Sigmoid colon (tissue), 7 donors: ENCODE measurements at places on chromosomes 7 and 10. TPM values are rescaled to one million over a fixed set of nuclear protein-coding genes. Genes with fewer than 3 reads are reported as not detected.

Gene C10orf53
- total RNA-seq: not detected

Gene ABCB4
- 1.1 TPM for total RNA-seq

Gene EPO
- total RNA-seq: not detected

Gene SNX10
- total RNA-seq: 4.5 TPM

Gene NUDT1
- 26.8 TPM for total RNA-seq

Gene KNDC1
- 0.16 TPM for total RNA-seq

Gene MMD2
- not detected for total RNA-seq

Gene CPA2
- not detected for total RNA-seq

Gene HECW1
- 1.1 TPM for total RNA-seq

Gene TYW1B
- 3.3 TPM for total RNA-seq

DNA sequence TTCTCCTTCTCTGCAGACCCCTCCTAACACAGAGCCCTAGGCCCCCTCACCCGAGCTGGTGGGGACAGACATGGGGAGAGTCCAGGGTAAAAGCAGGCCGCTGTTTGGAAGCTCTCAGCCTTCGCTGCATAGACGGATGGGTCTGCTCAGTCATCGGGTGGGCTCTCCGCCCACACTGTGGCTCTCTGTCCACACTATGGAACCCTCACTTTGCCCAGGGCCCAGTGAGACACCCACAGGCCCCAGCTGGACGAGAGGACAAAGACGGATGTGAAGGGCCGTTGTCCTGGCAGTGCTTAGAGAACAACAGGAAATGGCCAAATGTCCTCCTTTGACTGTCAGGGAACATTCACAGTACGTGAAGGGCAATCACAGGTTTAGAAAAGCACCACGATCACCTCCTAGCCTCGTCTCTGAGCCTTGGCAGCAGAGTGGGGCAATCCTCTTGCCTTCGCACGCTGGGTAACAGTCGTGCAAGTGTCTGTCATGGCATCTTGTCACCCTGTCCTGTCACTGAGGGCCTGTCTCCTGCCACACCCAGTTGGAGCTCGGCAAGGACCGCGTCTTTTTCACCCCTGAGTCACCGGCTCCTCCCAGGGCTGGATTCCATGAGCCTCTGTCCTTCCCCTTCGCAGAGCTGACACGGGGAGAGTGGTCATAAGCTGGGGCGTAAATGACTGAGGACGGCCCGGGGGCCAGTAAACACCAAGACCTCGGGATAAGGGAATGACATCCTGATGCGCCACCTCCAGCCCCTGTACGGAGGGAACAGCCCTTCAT, 80.6 kb downstream of the PRKAG2 start:
- DNase-seq: peak; percentile 80
- H3K27me3 ChIP-seq: no peaks in the 10 kb centered on the region
- no peak overlapping the region for H3K4me3 ChIP-seq
- H3K36me3 ChIP-seq: no peaks in the 10 kb centered on the region
- H3K4me1 ChIP-seq: peaks cover 17% of the 10 kb centered on the region

GRCh38 chr10:112805701-112806100, 144.3 kb upstream of the TCF7L2 start:
- no peaks in the 10 kb centered on the region for H3K36me3 ChIP-seq
- H3K4me3 ChIP-seq: no peak overlapping the region
- no peaks in the 10 kb centered on the region for H3K27me3 ChIP-seq
- no peak overlapping the region for H3K27ac ChIP-seq

GRCh38 chr10:88411772-88412349, 171.3 kb downstream of the RNLS start:
- no peak overlapping the region for H3K4me3 ChIP-seq
- H3K4me1 ChIP-seq: no peaks in the 10 kb centered on the region
- H3K36me3 ChIP-seq: no peaks in the 10 kb centered on the region
- no peak for DNase-seq
- H3K27me3 ChIP-seq: no peaks in the 10 kb centered on the region
- no peak overlapping the region for H3K27ac ChIP-seq

DNA sequence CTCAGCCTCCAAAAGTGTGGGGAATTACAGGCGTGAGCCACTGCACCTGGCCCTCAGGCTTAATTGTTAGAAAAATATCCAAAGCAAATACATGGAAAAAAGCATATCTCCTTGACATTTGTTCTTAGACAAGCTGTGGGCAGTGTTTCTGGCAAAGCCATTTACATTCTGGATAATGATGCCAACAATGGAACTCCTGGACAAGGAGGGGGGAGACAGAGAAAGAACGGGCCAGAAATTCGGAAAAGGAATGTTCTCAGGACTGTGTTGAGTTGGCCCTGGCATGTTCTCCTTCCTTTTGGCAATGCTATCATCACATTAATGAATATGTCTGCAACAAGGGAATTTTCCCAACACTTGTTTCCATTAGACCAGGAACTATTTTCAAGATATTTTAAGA, 88.7 kb downstream of the UBE2H start:
- H3K27ac ChIP-seq: peak overlapping the region; percentile 75
- H3K4me3 ChIP-seq: no peak overlapping the region
- no peaks in the 10 kb centered on the region for H3K27me3 ChIP-seq

- H3K27ac ChIP-seq: peak overlapping the region; percentile 83
- H3K4me1 ChIP-seq: peaks cover 44% of the 10 kb centered on the region
- no peaks in the 10 kb centered on the region for H3K36me3 ChIP-seq
- no peaks in the 10 kb centered on the region for H3K27me3 ChIP-seq
- no peak overlapping the region for H3K4me3 ChIP-seq
Measured at GRCh38 chr7:30172451-30172850, 37.7 kb downstream of the MTURN start.

- peaks cover 73% of the 10 kb centered on the region for H3K4me1 ChIP-seq
- peaks cover 16% of the 10 kb centered on the region for H3K36me3 ChIP-seq
- H3K27me3 ChIP-seq: no peaks in the 10 kb centered on the region
- peak overlapping the region; percentile 81 for H3K27ac ChIP-seq
Measured at GRCh38 chr7:107938456-107939250, 47.7 kb downstream of the DLD start.

- H3K27ac ChIP-seq: no peak overlapping the region
- no peaks in the 10 kb centered on the region for H3K27me3 ChIP-seq
- H3K4me1 ChIP-seq: no peaks in the 10 kb centered on the region
- no peaks in the 10 kb centered on the region for H3K36me3 ChIP-seq
Measured at GRCh38 chr10:43050011-43050410, 26.9 kb upstream of the RET start.

GRCh38 chr7:1757601-1758000, 87.5 kb downstream of the ELFN1 start:
- no peaks in the 10 kb centered on the region for H3K4me1 ChIP-seq
- H3K4me3 ChIP-seq: no peak overlapping the region
- H3K27ac ChIP-seq: no peak overlapping the region
- no peak for DNase-seq

GRCh38 chr10:95841661-95842498, 65.9 kb upstream of the CC2D2B start:
- no peaks in the 10 kb centered on the region for H3K4me1 ChIP-seq
- peak overlapping the region; percentile 42 for H3K27ac ChIP-seq
- H3K27me3 ChIP-seq: no peaks in the 10 kb centered on the region
- DNase-seq: no peak

DNA sequence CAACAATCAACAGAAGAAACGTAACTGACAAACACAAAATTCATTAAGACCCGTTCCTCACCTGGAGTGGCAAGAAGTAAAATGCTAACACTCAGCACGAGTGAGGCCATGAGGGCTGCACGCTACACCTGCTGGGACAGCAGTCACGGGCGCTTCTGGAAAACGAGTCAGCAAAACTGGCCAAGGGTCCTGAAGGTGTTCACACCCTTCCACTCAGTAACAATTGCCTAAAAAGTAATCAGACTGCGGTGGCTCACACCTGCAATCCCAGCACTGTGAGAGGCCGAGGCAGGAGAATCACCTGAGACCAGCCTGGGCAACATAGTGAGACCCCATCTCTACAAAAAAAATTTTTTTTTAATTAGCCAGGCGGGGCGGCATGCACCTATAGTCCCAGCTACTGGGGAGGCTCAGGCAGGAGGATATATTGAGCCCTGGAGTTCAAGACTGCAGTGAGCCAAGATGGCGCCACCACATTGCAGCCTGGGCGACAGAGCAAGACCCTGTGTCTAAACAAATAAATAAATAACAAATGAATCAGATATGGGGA, 199.1 kb downstream of the MAD1L1 start:
- H3K27me3 ChIP-seq: no peaks in the 10 kb centered on the region
- H3K4me1 ChIP-seq: peaks cover 12% of the 10 kb centered on the region
- no peak overlapping the region for H3K4me3 ChIP-seq
- H3K36me3 ChIP-seq: no peaks in the 10 kb centered on the region
- no peak overlapping the region for H3K27ac ChIP-seq

DNA sequence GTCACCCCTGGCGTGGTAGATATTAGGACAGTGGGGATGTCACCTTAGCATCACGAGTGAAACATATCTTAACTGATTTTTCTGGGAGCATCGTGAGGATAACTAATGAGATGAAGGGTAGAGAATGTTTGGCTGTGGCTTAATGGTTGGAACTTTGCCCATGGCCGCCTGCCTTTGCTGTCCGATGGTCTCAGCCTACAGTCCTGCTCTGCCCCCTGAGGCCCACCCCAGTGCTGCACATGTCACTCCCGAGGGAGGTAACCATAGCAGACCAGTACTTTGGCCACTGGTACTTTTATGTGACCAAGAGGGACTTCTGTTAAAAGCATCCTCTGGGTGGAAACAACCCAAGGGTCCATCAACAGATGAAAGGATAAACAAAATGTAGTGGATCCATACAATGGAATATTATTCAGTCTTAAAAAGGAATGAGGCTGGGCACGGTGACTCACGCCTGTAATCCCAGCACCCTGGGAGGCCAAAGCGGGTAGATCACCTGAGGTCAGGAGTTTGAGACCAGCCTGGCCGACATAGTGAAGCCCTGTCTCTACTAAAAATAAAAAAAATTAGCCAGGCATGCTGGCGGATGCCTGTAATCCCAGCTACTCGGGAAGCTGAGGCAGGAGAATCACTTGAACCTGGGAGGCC, 58.4 kb downstream of the TACR2 start:
- no peak overlapping the region for H3K27ac ChIP-seq
- no peak overlapping the region for H3K4me3 ChIP-seq
- DNase-seq: no peak
- peaks cover 58% of the 10 kb centered on the region for H3K4me1 ChIP-seq

- H3K4me1 ChIP-seq: no peaks in the 10 kb centered on the region
- DNase-seq: no peak
- H3K27ac ChIP-seq: no peak overlapping the region
- no peak overlapping the region for H3K4me3 ChIP-seq
- no peaks in the 10 kb centered on the region for H3K36me3 ChIP-seq
- H3K27me3 ChIP-seq: no peaks in the 10 kb centered on the region
Measured at GRCh38 chr7:117951285-117951684, 78.0 kb upstream of the CTTNBP2 start.

DNA sequence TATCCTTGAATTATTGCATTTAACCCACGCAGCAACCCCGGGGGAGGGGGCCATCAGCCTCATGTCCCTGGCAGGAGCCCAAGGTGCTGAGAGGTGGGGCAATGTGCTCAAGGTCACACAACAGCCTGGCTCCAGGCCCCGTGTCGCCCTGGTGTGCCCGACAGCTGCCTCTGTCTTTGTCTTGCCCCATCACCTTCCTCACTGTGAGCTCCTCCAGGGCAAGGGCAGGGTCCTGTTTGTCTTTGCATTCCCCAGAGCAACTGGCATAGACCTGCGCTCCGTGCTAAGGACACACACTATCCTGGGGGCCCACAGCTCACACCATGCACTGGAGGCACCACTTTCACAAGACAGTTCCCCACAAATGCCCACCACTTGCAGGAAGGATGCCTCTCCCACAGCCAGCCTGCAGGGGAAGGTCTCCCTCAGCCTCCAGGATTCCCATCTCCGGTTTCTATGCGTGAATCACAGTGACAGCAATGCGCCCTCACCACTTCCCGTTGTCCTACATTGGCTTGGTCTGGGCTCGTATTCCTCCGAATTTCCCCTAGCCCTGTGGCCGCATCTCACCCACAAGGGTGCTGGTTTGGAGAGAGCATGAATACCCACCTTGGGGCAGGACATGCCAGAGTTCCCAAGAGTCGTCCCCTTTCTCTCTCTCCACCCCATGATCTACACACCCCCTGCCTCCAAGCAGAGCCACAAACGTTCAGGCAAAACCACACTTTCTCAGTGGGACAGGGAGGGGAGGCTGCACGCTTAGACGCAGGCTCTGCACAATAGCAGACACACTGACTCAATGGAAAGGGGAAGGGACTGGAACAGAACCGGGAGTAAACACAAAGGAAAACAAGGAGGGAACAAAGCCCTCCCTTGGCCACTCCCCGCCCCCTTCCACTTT, 10.3 kb downstream of the ITPRIP start:
- peak; percentile 81 for DNase-seq
- peaks cover 98% of the 10 kb centered on the region for H3K4me1 ChIP-seq
- peak overlapping the region; percentile 4 for H3K4me3 ChIP-seq
- no peaks in the 10 kb centered on the region for H3K36me3 ChIP-seq
- no peaks in the 10 kb centered on the region for H3K27me3 ChIP-seq

- no peak for DNase-seq
- H3K4me1 ChIP-seq: peaks cover 13% of the 10 kb centered on the region
- H3K27ac ChIP-seq: no peak overlapping the region
- H3K27me3 ChIP-seq: no peaks in the 10 kb centered on the region
- H3K4me3 ChIP-seq: no peak overlapping the region
Measured at GRCh38 chr10:104273899-104274575, 5.1 kb downstream of the GSTO2 start.

DNA sequence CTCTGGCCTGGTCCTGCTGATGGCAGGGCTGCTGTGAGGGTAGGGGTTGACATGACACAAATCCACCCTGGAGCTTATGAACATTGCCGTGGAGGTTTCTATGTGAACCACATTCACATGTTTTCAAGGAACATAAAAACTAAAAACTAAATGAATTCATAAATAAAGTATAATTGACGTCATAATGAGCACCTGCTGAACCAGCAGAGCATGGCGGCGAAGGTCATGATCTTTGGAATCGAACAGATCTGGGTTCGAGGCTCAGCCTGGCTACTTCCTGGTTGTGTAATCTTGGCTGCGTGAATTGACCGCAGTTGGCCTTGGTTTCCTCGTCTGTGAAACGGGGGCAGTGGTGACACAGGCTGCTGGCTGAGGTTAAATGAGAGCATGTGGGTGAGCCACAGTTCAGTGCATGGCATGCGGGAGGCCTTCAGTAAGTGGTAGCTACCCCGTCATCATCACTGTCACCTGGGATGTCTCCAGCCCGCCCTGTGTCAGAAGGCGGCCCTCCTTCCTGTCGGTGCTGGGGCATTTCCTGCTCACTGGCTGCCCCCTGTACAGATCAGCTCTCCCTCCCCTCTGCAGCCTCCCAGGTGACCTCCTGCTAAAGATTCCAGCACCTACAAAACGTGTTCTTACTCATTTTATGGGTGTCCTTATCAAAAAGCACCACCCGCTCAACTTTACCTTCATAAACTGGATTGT, 190.3 kb upstream of the SHH start:
- H3K27me3 ChIP-seq: no peaks in the 10 kb centered on the region
- no peak for DNase-seq
- H3K36me3 ChIP-seq: no peaks in the 10 kb centered on the region
